ENCODE measurements at places on chromosomes 6 and 20.

- no peak for DNase-seq
These were observed 400.0 kb upstream of the CDH4 start for GRCh38 chr20:60851826-60852704.

DNA sequence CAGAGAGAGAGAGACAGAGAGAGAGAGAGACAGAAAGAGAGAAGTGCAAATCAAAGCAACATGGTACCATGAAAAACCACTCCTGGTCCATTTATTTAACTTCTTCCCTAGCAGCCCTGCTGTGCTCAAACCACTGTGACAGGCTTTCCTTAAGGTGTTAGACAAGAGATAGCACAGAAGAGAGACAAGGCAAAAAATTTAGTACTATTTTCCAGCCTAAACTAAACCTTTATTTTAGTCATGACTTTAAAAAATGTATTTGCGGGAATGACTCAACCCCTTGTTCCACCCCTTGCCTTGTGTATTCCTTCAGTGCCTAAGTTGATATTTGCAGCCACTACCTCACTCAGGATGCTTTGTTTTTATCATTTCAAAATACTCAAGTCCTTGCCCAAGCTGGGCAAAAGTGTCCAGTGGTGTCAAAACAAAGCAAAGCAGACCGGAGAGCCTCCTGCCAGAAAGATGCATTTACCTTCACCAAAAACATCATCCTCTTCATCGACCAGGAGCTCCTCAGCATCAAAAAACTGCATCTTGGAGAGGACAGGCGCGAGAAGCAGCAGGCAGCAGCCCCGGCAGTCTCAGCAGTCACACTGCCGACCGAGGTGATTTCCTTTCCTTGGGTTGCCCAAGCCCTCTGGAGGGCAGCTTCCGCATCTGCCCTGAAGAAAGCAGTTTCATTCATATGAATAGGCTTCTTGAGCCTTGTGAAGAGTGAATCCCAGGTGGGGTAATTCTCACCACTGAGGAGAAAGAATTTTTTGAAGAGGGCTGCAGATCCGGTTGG, at the start of gene RIPOR2:
Gene RIPOR2 (minus strand): TSS at position 595 of the 787 bp plus-strand sequence. CDS start 62 bp downstream, at position 533.
- no peak for DNase-seq

DNA sequence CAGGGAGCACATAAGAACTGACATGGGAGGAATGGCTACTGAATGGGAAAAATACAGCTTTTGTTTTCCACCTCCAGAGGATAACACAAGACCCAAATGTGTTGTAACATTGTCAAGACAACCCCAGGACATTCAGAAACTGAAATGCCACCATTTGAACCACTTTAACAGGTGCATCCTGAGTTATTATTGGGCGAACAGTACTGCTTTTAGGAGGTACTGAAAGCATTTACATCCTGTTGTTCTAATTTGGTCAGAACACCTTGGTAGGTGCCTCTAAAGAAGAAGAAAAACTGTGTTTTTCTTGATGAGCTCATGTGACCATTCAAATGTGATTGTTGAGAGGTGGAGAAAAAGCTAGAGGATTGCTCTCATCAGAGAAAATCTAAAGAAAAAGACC, 6.4 kb upstream of the TXNDC5 start:
- DNase-seq: no peak

DNA sequence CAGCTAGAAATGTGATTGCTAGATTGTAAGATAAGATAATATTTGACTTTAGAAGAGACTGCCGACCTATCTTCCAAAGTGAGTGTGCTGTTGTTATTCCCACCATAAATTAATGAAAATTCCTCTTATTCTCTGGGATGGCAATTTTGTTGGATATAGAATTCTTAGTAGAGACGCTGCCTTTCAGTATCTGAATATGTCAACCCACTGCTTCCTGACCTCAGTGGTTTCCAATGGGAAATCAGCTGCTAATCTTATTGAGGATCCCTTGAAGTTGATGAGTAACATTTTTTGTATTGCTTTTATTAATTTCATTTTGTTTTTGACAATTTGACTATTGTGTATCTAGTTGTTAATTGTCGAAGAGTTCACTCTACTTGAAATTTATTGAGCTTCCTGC, 313.0 kb downstream of the BMP2 start:
- DNase-seq: no peak

GRCh38 chr20:53691811-53692192, 98.2 kb upstream of the ZNF217 start:
- DNase-seq: no peak

GRCh38 chr6:121522265-121522664, 86.8 kb downstream of the GJA1 start:
- DNase-seq: peak; percentile 15

GRCh38 chr20:62164879-62165761, 17.7 kb upstream of the MTG2 start:
- no peak for DNase-seq

- peak; percentile 84 for DNase-seq
These were observed 28.5 kb downstream of the TRIM27 start for GRCh38 chr6:28895131-28895812.
